ENCODE measurements at places on chromosomes 5 and 9.

DNA sequence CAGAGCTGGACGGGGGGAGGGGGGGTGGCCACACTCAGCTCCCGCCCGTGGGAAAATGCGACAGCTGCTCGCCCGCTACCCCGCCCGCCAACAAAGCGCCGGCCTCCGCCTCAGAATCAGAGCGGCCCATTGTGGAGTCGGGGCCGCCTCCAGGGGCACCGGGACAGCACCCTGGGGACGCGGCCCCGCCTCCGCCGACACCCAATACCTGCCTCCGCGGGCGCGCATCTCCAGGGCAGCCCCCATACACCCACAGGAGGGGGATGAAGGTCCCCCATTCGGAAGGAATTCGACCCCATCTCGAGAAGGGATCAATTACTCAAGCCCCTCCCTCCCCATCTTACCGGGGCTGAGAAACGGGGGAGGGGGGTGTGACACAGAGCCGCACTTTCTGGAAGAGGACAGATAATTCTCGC is 1.3 kb downstream of the NOTCH1 start:
- DNase-seq: peak; percentile 38

- peak; percentile 23 for DNase-seq
Observed at GRCh38 chr5:149730620-149731331, 666 bp downstream of the PPARGC1B start.

DNA sequence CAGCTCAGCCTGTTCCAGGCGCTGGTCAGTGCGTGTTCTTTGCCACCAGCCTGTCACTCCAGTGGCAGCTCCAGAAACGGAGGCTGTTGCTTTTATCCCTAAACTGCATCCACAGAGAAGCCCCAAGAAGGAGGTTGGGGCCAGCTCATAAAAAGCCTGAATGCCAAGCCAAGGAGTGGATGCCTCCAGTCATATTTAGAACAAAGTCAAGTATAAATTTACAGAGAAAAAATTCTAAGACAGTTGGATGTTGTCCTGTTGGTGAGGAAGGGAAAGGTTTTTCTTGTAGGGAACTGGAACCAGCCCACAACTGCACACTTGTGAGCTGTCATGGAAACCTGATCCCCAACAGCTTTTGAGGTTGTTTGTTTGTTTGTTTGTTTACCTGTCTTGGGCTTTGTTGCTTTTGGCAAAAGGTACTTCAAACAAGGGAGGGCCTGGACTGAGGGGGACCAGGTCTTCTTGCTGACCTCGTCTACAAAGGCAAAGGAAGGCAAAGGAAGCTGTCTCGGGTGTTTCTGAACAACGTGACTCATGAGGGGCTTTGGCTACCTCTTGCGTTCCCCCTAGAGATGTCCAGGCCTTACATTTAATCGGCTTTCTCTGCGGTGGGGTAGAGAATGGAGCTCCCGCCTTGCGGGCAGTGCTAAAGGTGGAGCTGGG is 36.7 kb downstream of the OLFML2A start:
- DNase-seq: no peak

DNA sequence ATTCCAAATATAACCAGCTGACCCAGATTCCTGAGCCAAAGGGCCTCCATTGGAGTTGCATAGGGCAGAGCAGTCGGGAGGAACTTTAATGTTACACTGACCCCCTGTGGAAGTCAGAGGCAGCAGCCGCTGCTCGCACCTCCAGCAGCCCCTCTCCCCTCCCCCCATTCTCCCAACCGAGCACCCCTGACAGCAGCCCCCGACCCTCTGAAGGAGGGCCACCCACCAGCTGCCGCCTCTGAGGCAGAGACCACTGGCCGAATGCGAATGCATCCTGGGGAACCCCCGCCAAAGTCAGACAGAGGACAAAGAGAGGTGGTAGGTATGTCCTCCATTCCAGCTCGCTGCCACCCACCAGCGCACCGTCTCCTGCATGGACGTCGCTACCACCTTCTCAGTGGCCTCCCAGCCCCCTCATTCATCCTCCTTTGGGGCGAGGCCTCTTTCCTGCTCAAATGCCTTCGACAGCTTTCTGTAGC is 231.0 kb downstream of the CDK5RAP2 start:
- DNase-seq: no peak

- no peak for DNase-seq
Observed at GRCh38 chr5:164306662-164307061, 801.2 kb downstream of the MAT2B start.

All from T-helper 9 cell (primary cell).